Progenitor cell of endocrine pancreas (in vitro differentiated cells): ENCODE measurements at places on chromosomes 11 and 22.

GRCh38 chr11:76806608-76807205 lies 23.6 kb downstream of the TSKU start:
- no peak for DNase-seq

DNA sequence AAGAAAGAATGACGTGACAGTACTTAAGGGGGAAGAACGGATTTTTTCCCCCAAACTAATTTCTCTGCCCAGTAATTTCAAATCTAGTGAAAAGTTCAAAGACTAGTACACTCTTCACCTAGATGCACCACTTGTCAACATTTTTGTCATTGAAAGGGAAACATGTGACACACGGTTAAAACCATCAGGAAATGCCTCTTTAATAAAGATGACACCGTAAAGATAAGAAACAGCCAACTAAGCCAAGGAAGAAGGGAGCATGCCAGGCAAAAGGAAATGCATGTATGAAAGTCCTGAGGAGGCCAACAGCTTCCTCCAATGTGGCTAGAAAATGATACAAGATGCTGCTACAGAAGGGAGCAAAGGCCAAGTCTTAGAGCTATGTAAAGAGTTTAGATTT lies 49.4 kb downstream of the RSF1 start:
- no peak for DNase-seq

- DNase-seq: no peak
Observed at GRCh38 chr11:11661326-11662040, 39.7 kb upstream of the GALNT18 start.

DNA sequence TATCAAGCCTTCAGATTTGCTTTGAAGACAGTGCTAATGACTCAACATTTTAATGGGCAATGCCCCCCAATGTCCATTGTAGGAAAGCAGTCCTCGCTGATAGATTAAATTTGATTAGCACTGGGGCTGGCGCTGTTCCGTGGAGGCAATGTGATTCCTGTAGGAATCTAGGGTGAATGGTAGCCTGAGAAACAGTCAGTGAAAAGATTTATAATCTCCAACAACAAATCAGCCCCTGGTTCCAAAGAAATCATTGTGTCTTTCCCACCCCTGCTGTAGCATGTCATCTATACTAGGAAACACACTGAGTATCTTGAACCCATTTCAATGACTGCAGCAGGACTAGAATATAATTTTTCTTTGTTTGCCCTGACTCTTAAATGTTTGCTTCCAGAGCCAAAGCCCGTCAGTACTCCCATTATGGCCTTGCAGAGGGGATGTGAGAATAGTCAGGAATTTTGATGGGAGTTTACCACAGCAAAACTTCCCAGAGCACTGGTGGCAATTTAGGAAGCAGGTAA lies 36.1 kb downstream of the MPPED2 start:
- DNase-seq: no peak

DNA sequence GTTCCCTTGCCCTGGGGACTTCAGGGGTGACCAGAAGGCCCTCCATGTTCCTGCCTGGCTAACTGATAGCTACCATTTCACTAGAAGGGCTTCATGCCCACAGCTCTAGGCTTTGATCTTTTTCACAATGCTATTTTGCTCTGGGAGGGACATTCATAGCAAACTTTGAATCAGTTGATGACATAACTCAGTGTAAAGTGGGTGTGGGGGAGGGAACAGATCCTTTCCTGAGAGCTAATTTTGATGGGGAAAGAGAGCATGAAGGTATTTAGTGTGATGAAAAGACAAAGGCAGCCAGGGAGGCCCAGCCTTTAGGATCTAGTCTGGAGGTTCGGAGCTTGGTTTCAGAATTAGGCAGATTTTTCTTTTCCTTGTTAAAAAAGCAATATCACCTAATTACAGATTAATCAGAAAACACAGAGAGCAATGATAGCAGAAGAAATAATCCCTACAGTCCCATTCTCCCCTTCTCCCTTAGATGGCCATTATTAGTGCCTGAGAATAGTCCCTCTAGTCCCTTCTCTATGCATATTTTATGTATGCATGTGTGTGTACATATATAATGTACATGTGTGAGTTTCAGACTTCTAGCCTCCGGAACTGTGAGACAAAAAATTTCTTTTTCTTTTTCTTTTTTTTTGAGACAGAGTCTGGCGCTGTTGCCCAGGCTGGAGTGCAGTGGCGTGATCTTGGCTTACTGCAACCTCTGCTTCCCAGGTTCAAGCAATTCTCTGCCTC lies 46.9 kb downstream of the YWHAH start:
- no peak for DNase-seq

DNA sequence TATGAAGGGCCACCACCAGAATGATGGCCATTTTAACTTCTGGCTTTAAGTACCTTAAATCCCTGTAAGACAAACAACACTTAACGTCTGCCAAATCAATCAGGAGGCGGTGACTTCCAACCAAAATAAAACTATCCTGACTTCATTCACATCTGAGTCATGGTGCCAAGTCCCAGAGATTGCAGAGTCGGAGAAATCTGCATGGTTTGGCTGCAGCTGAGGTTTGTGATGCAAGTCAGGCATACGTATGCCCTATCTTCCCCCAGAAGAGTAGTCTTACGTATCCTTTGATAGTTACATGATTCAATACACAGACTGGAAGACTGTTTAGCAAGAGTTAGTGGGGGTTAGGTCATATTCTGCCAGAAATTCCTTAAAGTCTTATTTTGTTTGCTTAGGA lies 1.7 kb upstream of the GAB2 start:
- no peak for DNase-seq

- DNase-seq: no peak
Observed at GRCh38 chr11:2792381-2793250, 92.8 kb upstream of the KCNQ1OT1 start.

- DNase-seq: no peak
Observed at GRCh38 chr11:26805001-26805400, 83.1 kb upstream of the SLC5A12 start.

DNA sequence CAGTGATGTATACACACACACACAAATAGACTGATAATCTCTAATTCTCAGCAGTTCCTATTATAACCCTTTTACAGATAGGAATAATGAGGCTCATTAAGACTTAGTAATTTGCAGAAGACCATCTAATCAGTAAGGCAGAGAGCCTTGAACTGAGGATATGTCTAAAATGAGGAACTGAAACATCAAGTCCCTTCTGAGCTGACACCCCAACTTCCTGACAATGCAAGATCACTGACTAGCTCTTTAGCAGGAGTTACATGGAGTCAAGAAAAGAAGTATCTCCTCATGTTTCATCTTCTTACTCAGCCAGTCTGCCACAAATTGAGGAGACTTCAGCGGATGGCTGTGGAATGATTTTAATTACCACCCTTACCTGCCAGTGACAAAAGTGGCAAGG lies 193.0 kb downstream of the MSANTD4 start:
- DNase-seq: no peak

GRCh38 chr11:60840470-60841430 lies 1.2 kb upstream of the CCDC86 start:
- DNase-seq: no peak

DNA sequence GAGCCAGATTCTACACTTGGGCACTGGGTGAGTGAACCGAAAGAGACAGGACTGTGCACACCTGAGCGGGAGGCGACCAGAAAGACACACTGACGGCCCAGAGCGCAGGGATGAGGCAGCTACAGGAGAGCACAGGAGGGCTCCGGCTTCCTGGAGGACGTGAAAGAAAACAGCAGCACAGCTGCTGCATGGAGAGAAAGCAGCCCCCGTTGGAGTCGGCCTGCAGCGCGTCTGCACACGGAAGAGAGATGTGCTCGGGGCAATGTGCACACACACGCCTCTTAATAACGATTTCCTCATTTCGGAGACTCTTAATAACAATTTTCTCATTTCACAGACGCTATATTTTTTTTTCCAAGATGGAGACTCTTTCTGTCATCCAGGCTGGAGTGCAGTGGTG lies 160.4 kb downstream of the CTTN start:
- no peak for DNase-seq

GRCh38 chr11:36374726-36375125 lies 78.6 kb downstream of the PRR5L start:
- no peak for DNase-seq

GRCh38 chr22:38246692-38247091 lies 26.1 kb downstream of the TMEM184B start:
- DNase-seq: no peak

DNA sequence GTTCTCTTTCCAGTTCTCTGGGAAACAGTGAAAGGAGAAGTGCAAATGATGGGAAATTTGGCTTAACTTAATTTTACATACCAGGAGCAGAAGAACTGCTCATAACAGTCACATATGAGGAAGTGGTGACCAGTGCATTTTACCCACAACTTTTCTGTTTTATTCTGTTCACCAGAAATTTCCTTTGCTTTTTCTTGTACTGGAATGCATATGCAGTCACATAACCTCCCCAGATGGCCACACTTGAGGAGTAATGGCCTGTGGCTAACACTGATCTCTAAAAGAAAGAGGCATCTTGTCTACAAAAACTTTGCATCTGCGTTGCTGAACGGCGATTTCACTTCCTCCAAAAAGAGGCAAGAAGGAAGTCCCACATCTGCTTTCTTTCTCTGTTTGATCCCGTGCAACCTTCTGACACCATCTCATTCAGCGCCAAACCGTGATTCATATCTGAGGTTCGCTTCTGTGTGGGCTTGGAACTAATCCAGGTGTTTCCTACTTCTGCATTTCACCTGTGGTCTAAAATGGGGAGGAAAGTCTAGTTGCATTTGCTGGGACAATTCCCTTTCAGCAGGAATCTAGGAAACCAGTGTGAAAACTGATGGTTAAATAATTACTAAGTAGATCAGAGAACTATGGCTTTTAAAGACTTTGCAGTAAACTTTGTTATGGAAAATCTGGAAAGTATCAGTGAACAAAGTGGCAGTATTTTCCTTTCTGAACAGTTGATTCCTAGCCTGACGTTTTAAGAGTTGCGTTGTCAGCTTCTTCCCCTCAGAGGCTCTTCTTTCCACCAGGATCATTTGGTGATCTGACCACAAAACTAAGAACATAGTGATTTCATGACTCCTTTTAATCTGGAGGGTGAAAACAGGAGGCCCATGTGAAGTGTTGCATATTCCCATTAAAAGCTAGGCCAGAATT lies 4.2 kb upstream of the MPEG1 start:
- no peak for DNase-seq

DNA sequence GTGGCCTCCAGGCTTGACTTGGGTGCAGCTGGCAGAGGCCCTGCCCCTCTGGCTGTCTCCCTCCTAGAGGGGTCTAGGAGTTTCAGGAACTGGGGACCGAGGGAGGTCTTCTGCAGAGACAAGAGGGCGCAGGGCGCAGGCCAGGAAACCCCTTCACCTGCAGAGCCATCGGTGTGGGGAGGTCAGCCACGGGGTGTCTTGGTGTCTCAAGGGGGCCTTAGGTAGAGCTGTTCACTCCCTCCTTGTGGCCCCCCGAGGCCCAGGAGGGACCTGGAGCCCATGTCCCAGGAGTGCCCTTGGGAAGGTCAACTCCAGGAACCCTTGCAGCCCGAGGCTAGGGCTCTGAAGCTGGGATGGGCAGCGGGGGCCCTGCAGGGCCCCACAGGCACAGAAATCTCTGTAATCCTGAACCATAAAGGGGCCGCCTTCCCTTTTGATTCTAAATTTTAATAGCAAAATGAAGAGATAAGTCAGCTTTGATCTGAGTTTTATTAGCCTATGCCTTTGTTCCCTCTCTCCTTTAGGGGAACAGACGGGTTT lies 31.4 kb upstream of the TH start:
- no peak for DNase-seq

DNA sequence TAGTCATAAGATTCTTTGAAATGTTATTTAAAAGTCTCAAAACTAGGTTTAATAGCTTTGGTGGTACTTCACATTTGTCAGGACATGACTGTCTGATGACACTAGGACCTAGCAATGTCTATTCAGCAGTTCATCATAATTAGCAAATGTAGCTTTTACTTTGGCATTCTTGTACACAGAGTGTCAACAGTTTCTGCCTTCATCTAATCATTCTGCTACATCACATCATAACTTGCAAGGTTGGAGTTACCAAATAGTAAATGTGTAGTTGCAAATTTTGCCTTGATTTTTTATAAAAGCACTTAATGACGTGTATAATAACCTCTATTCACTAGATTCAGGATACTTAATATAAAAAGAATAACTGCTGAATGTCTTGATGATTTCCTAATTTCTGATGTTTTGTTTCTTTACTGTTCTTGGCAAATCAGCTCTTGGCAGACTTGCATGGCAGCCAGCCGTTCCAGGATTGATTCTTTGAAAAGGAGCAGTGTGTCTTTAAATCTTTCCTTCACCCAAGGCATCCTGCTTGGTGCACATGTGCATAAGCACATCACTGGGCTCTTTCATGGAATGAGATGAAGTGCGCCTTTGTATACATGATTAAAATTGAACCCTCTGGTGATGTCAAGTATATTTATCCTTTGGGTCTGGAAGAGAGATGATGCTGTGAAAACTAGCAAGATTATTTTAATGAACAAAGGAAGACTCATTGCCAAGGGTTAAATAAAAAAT lies 12.2 kb downstream of the FBXO7 start:
- no peak for DNase-seq

GRCh38 chr11:15519124-15519791 lies 404.5 kb downstream of the INSC start:
- no peak for DNase-seq

- DNase-seq: peak; percentile 45
Observed at GRCh38 chr22:43136255-43136654, 6.9 kb downstream of the MCAT start.

GRCh38 chr22:30381264-30381663 lies 5.9 kb downstream of the RNF215 start:
- DNase-seq: no peak

GRCh38 chr11:32939866-32940265 lies 47.3 kb downstream of the QSER1 start:
- no peak for DNase-seq

DNA sequence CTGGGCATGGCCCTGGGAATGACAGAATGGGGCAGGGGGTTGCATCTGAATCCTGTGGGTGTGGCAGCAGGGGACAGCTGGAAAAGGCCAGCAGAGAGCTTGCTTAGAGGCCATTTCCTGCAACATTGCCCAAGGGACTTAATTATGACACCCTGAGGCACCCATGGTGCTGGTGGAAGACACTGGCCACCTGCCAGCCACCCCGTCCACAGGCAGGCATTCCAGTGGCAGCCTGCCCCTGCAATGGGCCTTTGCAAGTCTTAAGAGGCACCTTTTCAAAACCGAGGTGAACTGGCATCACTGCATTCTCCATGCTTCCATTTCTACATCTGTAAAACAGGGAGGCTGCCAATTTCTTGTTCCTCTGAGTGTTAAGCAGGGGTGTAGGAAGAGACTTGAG lies 21.6 kb upstream of the SUSD2 start:
- DNase-seq: no peak

- DNase-seq: no peak
Observed at GRCh38 chr11:107988397-107989158, 20.1 kb upstream of the CUL5 start.

- no peak for DNase-seq
Observed at GRCh38 chr11:25910086-25910485, 421.8 kb upstream of the ANO3 start.

- no peak for DNase-seq
Observed at GRCh38 chr22:22022947-22023534, 40.5 kb upstream of the TOP3B start.

GRCh38 chr22:19730655-19731360 lies 7.5 kb downstream of the GP1BB start:
- peak; percentile 93 for DNase-seq
